Stimulated activated CD4-positive, alpha-beta T cell treated with anti-CD3 and anti-CD28 coated beads, Interleukin-4, amount 100 ng/mL, for 24 hours (primary cell): ENCODE measurements at places on chromosomes 13 and 19.

DNA sequence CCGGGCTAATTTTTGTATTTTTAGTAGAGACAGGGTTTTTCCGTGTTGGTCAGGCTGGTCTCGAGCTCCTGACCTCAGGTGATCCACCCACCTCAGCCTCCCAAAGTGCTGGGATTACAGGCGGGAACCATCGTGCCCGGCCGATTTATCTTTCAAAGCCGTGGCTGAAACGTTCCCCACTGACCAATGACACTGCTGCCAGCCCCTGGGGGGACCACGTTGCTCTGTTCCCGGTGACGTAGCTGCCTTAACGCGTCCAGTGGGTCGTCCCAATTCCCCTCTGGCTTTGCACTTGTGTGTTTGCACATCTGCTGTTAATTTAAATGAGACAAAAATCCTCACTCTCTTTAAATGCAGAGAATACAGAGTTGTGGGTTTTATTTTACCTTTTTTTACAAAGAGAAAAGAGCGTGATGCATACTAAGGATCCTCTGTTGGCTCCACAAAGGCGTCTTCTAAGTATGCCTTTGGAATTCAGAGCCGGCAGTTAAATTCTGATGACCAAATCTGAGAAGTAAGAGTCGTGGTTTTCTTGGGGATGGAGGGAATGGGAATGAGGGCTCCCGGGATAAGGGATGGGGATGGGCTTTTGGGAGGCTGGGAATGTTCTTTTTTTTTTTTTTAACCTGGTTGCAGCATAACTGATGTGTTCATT, 18.6 kb upstream of the LMTK3 start:
- DNase-seq: no peak

- DNase-seq: peak; percentile 42
These were observed 21.9 kb downstream of the MIR17HG start for GRCh38 chr13:91369441-91369831.

- no peak for DNase-seq
These were observed 132.8 kb upstream of the MYO16 start for GRCh38 chr13:108496362-108497210.

DNA sequence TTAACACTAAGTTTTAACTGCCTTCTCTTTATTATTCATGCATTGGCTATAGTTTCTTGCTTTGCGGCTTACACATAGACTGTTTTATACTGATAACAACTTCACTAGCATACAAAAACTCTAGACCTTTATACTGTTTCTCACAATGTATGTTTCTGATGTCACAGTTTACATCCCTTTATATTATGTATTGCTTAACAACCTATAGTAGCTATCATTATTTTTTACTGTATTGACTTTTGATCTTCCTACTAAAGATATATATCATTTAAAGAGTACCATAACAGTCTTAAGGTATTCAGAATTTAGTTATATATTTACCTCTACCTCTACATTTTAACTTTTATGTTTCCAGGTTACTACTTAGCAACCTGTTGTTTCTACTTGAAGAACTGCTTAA, 543.3 kb upstream of the ARGLU1 start:
- DNase-seq: no peak

- no peak for DNase-seq
These were observed 8.6 kb downstream of the EFNB2 start for GRCh38 chr13:106526738-106527444.
